ENCODE measurements at places on chromosomes 3 and 15.

- DNase-seq = no peak
These were observed 3.7 kb upstream of the PLXNB1 start for GRCh38 chr3:48433472-48434118.

DNA sequence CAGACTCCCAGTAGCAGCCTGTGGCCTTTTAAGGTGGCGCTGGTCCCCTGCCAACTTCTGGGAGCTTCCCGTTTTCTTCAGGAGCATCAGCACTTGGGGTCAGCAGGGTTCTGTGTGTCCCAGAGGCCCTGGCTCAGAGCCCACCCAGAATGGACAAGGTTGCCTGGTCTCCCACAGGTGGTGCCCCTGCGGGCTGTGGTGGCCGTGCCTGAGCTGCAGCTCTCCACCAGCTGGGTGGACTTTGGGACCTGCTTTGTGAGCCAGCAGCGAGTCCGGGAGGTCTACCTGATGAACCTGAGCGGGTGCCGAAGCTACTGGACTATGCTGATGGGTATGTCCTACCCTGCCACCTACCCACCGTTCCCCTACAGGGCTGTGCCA is 15.5 kb downstream of the ACAA1 start:
- DNase-seq = peak; percentile 46

- DNase-seq = peak; percentile 72
These were observed 15.7 kb downstream of the CIDEC start for GRCh38 chr3:9864200-9864927.

DNA sequence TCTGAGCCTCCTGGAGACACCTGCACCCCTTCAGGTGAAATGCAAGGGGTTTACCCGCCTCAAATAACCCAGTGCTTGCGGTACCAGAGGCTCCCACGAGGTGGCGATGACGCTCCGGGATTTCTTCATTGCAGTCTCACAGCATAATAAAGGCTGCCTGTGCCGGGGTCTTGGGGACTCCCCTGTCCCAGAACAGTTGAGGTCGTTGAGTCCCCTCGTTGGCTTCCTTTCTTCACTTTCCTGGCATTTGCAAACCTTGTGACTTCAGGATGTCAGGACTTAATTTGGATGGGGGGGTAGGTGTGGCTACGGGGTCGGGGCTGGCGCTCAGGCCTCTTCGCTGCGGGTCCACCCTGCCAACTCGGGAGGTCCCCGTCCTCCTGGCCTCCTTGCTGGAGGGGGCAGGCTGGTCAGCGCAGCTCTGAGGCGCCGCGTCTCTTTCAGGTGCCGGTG is 1.3 kb downstream of the GNAT1 start:
- DNase-seq = peak; percentile 51

DNA sequence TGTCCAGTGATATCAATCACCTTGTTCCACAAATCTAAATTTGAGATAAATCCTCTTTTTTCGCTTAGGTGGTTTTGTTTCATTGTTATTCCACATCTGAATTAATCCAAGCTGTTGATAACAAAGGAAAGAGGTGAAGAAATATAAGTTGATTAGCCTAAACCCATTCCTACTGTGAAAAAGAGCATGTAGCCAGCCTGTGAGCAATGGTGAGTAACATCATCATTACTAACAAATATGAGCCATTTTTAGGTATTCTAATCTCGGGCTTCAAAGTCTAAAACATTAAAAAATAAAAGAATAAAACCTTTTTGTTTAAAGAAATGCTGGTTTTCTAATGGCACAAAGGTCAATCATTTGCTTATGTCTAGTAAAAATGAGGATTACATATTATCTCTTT is 52.1 kb upstream of the P3H2 start:
- DNase-seq = no peak

DNA sequence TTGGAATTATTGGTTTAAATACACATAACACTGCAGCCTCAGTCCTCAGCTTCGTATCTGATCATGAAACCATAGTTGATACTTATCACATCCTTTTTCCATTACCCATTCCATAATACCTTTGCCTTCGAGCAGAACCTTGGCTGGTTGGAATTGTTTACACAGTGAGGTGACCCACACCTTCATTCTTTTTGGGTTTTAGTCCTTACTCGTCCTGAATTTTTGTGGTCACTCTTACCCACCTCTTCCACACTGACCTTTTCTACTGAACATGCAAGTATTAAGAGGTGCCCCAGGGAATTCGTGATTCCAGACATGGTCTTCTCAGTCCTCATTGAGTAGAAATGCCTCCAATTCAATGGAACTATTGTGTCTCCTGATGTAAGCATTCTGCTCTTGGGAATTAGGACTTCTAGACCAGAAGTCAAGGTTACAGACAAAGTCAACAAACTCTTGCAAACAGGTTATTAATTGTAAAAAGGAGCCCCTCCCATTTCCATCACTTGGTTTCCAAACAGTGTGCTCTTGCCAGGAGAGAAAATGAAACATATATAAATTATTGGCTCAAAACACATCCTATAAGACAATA is 37.7 kb downstream of the SCN11A start:
- DNase-seq = peak; percentile 69

GRCh38 chr3:42666577-42666998 is 13.1 kb downstream of the ZBTB47 start:
- no peak for DNase-seq

DNA sequence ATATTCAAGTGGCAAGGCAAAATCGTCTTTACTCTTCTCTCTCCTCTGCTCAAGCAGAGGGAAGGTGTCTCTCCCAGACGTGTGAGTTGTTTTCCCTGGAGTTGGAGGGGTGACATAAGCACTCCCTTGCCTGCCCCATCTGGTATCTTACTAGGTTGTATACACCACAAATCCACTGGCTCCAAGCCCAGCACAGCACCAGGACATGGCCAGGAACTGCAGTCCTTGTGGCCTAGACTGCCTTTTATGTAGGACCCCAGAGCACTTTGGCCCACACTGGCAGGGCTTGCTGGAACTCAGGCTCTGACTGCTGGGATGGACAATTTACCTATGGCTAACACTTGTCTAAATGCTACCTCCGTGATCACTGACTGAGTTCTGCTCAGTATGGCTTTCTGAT is 34.0 kb downstream of the DZIP3 start:
- DNase-seq = no peak

- no peak for DNase-seq
These were observed 767 bp downstream of the EPM2AIP1 start for GRCh38 chr3:36991923-36992805.

GRCh38 chr15:32687556-32687955 is 30.2 kb upstream of the GREM1 start:
- no peak for DNase-seq

GRCh38 chr15:25671132-25671531 is 192.0 kb downstream of the ATP10A start:
- no peak for DNase-seq

GRCh38 chr3:28973609-28974008 is 307.3 kb upstream of the RBMS3 start:
- no peak for DNase-seq

DNA sequence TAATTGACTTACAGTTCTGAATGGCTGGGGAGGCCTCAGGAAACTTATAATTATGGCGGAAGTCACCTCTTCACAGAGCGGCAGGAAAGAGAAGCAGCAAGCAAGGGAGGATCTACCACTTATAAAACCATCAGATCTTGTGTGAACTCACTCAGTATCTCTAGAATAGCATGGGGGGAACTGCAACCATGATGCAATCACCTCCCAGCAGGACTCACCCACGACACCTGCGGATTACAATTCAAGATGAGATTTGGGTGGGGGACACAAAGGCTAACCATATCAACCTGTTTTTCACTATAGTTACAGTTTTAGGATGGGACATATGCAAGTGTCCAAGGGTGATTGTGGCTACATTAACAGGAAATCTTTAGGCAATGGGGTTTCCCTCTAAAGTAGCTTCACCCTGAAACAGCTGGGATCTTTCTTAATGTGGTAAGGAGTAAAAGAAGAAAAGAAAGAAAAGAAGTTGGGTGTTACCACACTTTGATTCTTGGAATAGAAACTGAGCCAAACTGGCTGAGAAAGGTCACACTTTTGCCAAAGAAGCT is 453.8 kb downstream of the OTOL1 start:
- DNase-seq = no peak

GRCh38 chr3:52487050-52487787 is 7.9 kb upstream of the STAB1 start:
- no peak for DNase-seq

GRCh38 chr15:29103824-29104565 is 165.6 kb downstream of the NSMCE3 start:
- DNase-seq = no peak

Measured in breast epithelium (tissue), 4 donors.